Thyroid gland (tissue), 4 donors: ENCODE measurements at places on chromosomes 12 and 14. TPM values are rescaled to one million over a fixed set of nuclear protein-coding genes. Genes with fewer than 3 reads are reported as not detected.

Gene HVCN1
- total RNA-seq = 4.5 TPM

Gene GRIP1
- total RNA-seq = 17.2 TPM

Gene YBX3
- total RNA-seq = 351 TPM

DNA sequence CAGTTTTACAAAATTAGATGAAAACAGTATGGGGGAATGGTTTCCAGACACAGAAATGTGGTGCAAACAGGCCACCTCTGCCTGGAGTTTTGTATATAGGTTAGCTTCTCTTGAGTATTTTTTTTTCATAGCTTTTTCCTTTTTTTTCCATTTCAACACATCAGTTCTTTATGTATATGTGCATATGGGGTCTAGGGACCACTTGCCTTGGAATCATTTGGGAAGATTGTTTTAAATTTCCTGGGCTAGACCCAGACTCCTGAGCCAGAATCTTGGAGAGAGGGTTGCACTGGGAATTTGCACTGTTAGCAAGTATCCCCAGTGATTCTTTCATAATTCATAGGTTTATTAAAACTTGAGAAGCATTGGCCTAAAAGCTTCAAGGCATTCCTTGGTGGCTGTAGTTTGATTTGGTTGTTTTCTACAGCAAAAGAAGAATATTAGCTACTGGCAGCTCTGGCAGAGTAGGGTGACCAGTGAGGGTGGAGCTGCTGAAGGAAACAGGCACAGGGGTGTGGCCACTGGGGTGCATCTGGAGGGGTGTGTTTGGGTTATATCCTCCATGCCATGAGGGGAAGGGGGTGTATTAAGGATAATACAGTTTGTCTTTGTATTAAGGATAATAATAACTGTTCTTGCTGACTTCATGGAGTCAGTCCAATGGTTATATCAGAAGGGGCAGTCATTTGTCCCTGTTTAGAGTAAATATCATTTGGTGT lies 22.8 kb downstream of the PPP1R36 start:
- DNase-seq = no peak
- no peak overlapping the region for H3K27ac ChIP-seq
- H3K4me3 ChIP-seq = no peak overlapping the region
- no peaks in the 10 kb centered on the region for H3K4me1 ChIP-seq

DNA sequence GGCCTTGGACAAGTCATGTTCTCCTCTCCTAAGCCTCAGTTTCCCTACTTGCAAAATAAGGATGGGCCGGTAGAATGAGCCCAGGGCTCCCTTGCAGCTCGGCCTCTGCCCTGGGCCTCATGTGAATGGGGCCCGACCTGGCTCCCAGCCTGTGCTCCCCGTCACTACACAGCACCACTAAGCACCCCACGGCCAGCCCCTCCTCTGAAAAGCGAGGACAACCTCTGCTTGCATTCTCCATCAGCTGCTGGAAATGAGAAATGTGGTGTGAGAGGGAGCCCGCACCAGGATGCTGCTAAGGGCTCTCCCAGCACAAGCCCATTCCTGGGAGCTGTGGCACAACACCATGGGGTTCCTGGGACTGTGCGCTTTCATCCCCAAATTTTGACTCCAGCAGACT lies 10.2 kb downstream of the SLC25A47 start:
- no peak overlapping the region for H3K27ac ChIP-seq
- H3K4me3 ChIP-seq = no peak overlapping the region
- DNase-seq = no peak
- no peaks in the 10 kb centered on the region for H3K27me3 ChIP-seq
- H3K4me1 ChIP-seq = no peaks in the 10 kb centered on the region
- peaks cover 16% of the 10 kb centered on the region for H3K36me3 ChIP-seq

- H3K27ac ChIP-seq = no peak overlapping the region
- no peaks in the 10 kb centered on the region for H3K27me3 ChIP-seq
- H3K4me3 ChIP-seq = no peak overlapping the region
- DNase-seq = no peak
Measured at GRCh38 chr12:92528586-92528985, 174.2 kb upstream of the PLEKHG7 start.

- H3K4me1 ChIP-seq = peaks cover 6% of the 10 kb centered on the region
- H3K27ac ChIP-seq = no peak overlapping the region
- H3K4me3 ChIP-seq = no peak overlapping the region
- H3K36me3 ChIP-seq = no peaks in the 10 kb centered on the region
- no peaks in the 10 kb centered on the region for H3K27me3 ChIP-seq
Measured at GRCh38 chr12:91561958-91562325, 379.3 kb upstream of the DCN start.

- H3K27ac ChIP-seq = no peak overlapping the region
- H3K27me3 ChIP-seq = no peaks in the 10 kb centered on the region
- H3K36me3 ChIP-seq = peaks cover 7% of the 10 kb centered on the region
- H3K4me1 ChIP-seq = no peaks in the 10 kb centered on the region
- no peak overlapping the region for H3K4me3 ChIP-seq
Measured at GRCh38 chr12:92847368-92847767, 81.7 kb downstream of the EEA1 start.

GRCh38 chr12:102527171-102527720 lies 46.9 kb upstream of the IGF1 start:
- no peaks in the 10 kb centered on the region for H3K36me3 ChIP-seq
- no peaks in the 10 kb centered on the region for H3K4me1 ChIP-seq
- no peak for DNase-seq
- no peaks in the 10 kb centered on the region for H3K27me3 ChIP-seq
- H3K4me3 ChIP-seq = no peak overlapping the region
